BJ (cell line): ENCODE measurements at places on chromosomes 13 and 19. TPM values are rescaled to one million over a fixed set of nuclear protein-coding genes. Genes with fewer than 3 reads are reported as not detected.

FXYD1 gene
- polyA plus RNA-seq, result 3.8 and 4.0 TPM in 2 replicates

GRCh38 chr13:94177041-94177440 lies 302.4 kb downstream of the DCT start:
- no peak for DNase-seq

DNA sequence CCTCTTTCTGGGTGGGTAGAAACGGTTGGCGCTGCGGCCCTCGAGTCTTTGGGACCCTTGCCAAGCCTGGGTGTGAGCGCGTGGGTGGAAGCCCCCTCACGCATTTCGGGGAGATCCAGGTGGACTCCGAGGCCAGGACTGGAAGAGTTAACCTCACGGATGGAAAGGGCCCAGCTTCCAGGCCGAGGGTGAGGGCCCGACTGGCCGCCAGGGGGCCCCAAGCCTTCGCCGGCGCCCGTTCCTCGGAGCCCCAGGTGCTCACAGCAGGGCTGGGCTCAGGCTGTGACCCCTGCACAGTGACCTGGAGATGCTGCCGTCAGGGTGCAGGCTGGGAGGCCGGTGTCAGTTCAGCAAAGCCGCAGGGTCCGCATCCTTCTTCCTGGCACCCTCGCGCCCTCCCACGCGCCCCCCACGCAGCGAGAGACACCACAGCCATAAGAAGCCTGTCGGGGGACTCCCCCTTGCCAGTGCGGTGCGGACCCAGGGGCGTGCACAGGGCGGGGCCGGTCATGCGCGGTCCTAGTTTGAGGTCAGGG lies 34.2 kb upstream of the TMEM255B start:
- no peak for DNase-seq

SPTBN4 gene
- 0.29 and 0.93 TPM in 2 replicates for polyA plus RNA-seq

- no peak for DNase-seq
These were observed 235.2 kb downstream of the KLF5 start for GRCh38 chr13:73293913-73294523.

SMIM24 gene
- polyA plus RNA-seq, result 0.12 and 0.20 TPM in 2 replicates

GRCh38 chr19:20028611-20029010 lies 10.7 kb downstream of the ZNF682 start:
- no peak for DNase-seq

VSIG10L gene
- 0.93 and 1.5 TPM in 2 replicates for polyA plus RNA-seq

GRCh38 chr19:48325265-48325910 lies at the start of gene EMP3:
Gene EMP3, plus strand, starts transcription at chr19:48325552. Its CDS starts 1,293 bp downstream, at chr19:48326845.
- peak; percentile 63 for DNase-seq

DNA sequence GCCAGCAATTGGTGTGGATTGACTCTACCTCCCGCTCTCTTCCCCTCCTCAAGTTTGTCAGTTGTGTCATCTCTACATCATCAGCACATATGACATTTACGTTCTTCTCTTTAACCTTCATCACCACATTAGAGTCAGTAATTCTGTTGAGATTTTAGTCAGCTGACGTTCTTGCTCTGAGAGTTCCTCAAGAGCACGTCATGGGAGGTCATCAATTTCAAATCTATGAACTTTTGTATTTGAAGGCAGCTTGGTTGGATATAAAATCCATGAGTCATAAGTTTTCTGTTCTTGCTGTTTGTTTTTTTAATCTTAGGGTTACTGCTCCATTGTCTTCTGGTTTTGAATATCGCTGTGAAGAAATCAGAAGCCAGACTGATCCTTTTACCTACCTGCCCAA lies 21.8 kb upstream of the ARGLU1 start:
- no peak for DNase-seq

FUT6 gene
- not detected in 2 replicates for polyA plus RNA-seq

TPTE2 gene
- polyA plus RNA-seq, result not detected in 2 replicates

DNA sequence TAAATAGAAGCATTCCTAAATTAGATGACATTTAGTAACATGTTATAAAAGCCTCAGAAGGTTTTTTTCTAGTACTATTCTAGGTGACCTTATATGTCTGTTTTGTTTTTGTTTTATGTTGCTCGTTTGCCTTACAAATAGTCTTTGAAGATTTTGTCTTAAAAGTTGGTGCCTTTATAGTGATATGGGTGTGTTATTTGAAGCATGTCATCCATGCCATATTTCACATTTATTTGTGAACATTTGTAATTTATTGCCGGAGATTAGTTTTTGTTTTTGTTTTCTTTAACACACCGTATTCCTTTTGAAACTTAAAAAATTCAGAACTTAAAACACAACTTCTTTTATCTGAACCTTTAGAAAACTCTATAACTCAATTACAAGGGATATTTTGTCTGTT lies 422.8 kb upstream of the PCDH9 start:
- no peak for DNase-seq

DNA sequence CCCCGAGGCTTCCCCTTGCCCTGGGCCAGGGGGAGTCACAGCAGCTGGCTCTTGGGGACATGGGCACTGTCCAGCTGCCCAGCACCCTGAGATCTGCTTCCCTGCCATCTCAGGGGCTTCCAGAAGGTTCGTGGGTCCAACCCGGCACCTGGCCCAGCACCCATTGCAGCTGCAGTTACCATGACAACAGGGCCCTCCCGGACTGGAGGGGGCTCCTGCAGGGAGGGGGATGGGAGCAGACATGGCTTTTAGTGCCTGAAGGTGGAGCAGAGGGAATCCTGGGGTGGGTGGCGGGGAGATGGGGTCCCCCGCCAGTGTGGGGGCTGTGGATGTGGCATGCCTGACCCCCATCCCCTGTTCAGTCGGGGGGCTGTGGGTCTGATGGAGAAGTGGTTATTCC lies 14.7 kb downstream of the PIN1 start:
- no peak for DNase-seq

DNA sequence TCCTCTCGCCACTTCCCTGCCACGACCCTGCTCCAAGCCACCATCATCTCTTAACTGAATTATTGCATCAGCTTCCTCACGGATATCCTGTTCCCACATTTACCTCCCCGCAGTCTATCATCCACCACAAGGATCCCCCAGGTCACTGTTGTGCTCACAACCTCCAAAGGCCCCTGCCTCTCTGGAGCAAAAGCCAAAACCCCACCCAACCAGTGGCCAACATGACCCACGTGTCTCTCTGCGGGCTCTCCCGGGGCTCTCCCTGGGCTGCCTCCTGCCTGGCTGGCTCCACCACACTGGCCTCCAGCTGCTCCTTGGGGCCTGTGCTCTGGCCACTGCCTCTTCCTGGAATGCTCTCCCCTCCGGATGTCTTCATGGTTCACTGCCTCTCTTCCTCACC lies 809.3 kb downstream of the UQCRFS1 start:
- DNase-seq, result no peak

GRCh38 chr19:20964798-20965197 lies 41.7 kb downstream of the ZNF85 start:
- DNase-seq, result no peak

GRCh38 chr19:29293292-29293691 lies 80.3 kb upstream of the UQCRFS1 start:
- no peak for DNase-seq

CDX2 gene
- not detected in 2 replicates for polyA plus RNA-seq
